Stimulated activated CD4-positive, alpha-beta T cell treated with anti-CD3 and anti-CD28 coated beads, Interleukin-12 subunit alpha, Interleukin-12 subunit beta, amount 100 ng/mL, for 4 hours (primary cell): ENCODE measurements at places on chromosomes 5 and 9.

DNA sequence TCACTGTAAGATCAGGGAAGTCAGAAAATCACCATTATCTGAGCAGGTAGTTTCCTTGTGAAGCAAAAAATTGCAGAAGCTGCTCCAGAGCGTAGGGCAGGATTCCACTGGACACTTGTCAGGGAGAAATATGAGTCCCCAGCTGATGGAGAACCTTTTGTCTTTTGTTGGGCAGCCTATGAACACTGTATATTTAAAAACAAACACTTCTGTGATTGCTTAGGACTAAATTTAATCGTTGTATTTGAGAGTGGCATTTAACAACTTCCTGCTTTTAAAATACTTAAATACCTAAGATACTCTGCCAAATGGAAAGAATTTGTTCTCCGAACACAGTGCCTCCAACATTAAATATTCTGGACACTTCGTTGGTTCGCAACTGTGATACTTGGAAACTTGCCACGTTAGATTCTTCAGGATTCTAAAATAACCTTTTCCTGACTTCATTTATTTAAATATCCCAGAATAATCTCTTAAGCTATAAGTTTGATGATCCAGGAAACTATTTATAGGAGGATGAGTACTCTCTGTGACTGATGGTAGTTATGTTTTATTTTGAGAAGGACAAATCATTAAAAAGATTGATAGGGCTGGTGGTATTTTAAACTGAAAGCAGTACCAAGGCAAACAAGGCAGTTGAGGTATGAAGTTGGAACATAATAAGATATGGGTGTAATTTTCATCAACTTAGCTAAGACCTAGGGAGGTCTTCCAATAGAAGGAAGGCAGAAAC, 2.7 kb upstream of the HSPA4 start:
- no peak for DNase-seq

DNA sequence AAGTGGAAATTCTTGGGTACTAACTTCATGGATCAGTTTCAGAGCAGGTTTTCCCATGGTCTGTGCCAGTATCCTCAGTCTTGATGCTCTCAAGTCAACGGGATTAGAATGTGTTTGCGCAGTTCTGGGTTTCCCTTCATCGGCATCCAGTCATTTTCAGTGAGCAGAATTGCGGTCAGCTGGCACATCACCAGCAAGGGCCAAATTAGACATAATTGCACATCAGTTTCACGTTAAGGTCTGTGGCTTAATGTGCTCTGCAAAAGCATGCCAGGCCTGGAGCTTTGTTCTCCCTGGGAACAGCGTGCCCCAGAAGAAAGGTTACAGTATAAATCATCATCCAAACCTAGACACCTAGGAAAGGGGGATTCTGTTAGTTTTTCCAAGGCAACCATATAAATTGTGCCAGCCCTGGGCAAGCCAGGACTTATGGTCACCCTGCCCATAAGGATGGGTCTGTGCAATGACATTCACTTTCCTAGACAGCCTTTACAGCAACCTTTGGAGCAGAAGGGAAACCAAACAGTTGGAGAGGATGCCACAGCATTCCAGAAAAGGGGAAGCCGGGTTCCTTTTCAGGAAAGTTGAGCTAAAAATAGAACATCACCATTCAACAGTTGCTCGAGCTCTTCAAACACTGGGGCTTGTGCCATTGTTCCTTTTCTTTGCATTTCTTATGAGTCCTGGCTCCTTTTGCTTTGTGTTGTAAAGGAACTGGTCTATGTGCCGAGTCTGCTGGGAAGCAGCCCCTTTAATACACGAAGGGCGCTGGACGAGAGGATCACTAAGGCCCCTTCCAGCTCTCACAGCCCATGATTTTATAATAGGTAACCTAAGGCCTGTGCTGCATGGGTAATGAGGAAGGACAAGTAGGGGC, 23.1 kb downstream of the IQGAP2 start:
- DNase-seq = no peak

DNA sequence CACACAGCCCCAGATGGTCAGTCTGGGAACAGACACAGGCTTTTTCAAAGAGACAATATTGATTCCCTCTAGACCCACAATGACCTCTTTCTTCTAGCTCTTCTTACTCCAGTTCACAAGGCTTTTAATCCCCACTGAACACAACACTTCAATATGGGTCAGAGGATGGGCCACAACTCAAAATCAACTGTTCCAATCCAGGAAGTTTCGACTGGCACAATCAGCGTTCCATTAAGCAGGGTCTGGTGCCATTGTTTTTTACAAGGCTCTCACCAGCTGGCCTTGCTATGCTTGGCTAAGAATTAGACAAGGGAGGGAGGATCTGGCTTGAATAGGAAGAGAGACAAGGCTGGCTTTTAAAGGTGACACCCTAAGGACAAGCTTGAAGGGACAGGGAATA, 199.4 kb upstream of the SLC24A2 start:
- no peak for DNase-seq

DNA sequence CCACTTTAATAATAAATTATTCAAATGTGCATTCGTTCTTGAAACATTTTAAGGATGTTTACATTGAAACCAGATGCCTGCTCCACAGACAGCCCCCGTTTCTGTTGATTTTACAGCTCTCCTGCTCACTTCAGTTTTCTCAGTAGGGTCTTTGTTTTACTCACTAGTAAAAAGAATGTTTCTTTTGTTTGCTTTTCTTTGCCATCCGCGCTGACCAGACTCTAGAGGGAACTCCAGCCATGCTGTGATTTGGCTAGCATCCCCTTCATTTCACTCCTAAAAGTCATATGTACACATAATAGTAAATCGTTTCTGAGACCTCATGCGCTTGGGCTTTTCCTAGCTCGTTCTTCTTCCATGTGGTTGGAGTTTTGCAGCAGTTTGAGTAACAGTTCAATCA, 28.7 kb upstream of the PALM2AKAP2 start:
- no peak for DNase-seq

DNA sequence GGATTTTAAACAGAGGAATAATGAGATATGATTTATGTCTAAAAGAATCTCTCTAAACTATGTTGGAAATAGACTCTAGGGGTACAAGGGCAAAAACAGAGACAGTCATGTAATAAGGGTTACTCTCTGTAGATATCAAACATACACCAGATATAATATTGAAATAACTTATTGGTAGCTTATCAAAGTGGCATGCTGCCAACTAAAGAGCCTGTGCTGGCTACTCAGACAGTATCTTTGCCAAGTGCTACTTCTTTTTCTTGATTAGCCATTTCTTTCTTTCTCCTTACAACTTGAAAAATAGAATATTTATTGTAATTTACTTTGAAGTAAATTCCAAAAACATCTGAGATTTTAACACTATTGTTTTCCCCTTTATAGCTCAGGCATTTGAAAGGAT, 34.9 kb downstream of the ZFYVE16 start:
- DNase-seq = no peak
